Kasumi-1 (cell line): ENCODE measurements at places on chromosomes 11 and 22.

GRCh38 chr22:35558031-35558430 lies 17.4 kb downstream of the RASD2 start:
- DNase-seq: no peak

DNA sequence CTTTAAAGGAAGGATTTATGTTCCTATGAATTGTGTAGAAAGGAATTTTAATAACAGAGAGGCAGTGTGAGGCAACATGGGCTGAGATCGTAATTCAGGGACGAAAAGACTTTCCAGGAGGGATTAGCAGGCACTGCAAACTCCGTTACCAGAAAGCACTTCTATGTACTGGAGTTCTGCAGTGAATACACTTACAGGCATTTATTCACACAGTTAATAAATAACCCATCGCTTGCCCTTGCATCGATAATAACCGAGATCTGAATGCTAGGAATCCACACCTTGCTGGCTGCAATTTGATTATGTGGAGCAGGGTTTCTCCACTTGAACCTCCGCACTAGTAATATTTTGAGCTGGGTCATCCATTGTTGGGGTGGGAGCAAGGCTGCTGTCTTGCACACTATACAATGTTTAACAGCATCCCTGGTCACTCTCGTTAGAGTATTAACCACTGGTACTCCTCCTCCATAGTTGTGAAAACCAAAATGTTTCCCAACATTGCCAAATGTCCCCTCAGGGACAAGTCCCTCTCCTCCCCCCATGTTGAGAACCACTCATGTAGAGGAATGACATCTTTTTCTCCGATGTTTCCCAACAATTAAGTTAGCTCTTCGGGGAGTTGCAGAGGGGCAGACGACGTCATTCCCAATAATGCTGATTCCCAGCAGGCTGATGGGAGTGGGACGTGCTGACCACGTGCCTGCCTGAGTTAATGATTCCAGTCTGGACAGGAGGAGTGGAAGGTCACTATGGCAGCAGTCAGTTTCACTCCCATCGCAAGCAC lies 99.5 kb downstream of the SNX19 start:
- DNase-seq: no peak

DNA sequence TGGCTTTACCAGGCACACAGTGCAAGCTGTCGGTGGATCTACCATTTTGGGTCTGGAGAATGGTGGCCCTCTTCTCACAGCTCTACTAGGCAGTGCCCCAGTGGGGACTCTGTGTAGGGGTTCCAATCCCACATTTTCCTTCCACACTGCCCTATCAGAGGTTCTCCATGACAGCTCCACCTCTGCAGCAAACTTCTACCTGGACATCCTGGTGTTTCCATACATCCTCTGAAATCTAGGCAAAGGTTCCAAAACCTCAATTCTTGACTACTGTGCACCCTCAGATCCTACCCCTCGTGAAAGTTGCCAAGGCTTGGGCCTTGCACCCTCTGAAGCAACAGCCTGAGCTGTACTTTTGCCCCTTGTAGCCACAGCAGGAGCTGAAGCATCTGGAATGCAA lies 108.1 kb downstream of the SOX6 start:
- DNase-seq: no peak

- no peak for DNase-seq
Observed at GRCh38 chr22:31631436-31631835, 30.6 kb downstream of the PISD start.

- DNase-seq: no peak
Observed at GRCh38 chr22:30250039-30250565, 3.5 kb upstream of the LIF start.

DNA sequence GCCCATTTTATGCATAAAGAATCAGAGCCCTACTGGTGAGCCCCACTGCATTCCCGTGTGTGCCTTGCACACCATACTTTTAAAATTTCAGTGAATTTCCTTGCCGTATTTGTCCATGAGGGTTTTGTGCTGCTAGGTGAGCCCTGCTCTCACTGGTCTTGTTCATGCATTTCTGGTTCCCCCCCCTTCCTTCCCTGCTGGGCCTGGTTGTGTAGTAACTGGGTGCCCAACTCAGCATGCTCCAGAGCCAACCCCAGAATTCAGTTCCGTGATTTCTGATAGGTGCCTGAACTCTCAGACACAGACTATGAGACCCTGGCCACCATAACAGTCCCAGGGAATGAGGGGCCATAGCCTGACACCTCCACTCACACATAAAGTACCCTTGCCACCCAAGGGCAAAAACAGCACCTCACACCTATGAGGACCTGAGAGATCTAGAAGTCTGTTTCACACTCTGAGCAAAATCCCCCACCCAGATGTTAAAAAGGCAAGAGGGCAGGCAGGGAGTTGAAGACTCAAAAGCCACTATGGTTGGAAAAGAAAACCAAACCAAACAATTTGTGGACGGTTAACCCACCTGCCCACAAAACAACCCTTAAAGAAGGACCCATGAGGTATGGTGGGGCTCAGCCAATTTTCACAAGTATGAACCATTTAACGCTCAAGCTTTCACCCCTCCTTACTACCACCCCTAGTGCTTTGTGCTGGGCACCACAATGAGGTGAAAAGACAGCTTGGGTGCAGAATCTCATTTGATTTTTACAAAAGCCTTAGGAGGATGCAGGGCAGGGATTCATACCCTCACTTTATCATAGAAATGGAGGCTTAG lies 16.8 kb upstream of the IL10RA start:
- DNase-seq: no peak

- no peak for DNase-seq
Observed at GRCh38 chr11:88303037-88303436, 34.5 kb downstream of the CTSC start.

GRCh38 chr11:64146036-64146955 lies 19.6 kb downstream of the MACROD1 start:
- peak; percentile 65 for DNase-seq

- no peak for DNase-seq
Observed at GRCh38 chr11:66333896-66334604, 2.2 kb downstream of the RIN1 start.

GRCh38 chr11:2780850-2781407 lies 81.1 kb upstream of the KCNQ1OT1 start:
- no peak for DNase-seq
